ENCODE measurements at places on chromosomes 4 and X.

- DNase-seq: peak; percentile 63
These were observed 154.4 kb downstream of the SHROOM3 start for GRCh38 chr4:76589402-76589801.

- DNase-seq: peak; percentile 41
These were observed at the start of gene GRIA2 for GRCh38 chr4:157220371-157220881. GRIA2 (plus strand) TSS chr4:157220728; CDS start chr4:157221043, 315 bp downstream.

DNA sequence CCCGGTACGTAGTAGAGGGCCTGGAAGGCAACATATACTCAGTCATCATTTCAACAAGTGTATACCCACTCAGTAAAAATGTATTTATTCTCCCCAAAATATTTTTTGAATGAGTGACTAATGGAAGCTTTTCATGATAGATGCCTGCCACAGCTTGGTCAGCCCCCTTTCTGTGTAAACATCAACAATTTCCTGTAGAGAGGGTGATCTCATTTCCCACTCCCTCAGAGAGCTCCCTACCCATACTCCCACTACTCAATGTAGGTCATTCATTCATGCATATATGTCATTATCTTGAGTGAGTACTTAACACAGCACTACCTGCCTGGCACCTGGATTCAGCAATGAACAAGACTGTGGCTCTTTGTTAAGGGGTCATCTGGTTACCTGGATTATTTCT lies 81.9 kb downstream of the STK32B start:
- DNase-seq: no peak

DNA sequence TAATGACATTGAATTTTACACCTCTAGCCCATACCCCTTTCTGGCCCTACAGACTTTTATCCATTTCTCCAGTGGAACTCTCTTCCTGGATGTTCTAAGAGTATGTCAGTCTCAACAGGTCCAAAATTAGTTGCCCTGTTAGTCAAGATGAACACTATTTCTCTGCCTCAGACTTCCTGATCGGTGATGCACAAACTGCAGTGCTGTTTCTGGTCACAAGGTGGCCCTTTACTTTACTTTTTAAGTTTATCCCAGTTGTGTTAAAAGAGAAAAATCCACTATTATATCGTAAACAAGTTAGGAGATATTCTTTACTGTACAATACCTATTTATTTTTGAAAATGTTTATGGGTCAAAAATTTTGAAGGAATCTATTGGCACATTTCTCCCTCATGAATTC lies 13.1 kb downstream of the TCEAL7 start:
- peak; percentile 49 for DNase-seq

DNA sequence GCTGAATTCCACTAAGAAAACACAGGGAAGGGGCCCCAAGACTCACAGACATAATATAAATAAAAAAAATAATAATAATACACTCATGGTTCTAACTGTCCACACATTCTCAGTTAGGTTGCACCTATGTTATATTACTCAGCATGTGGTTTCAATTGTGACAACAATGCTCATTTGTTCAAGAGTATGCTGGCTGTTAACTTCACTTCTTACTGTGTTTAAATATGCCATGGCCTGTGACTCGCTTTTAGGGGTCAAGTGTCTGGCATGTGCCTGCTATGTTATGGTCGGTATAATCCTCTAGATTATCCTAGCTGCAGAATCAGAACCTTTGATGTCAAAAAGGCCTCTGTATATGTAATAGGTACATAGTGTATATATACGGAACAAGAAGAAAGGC lies 324.8 kb upstream of the INTU start:
- no peak for DNase-seq

DNA sequence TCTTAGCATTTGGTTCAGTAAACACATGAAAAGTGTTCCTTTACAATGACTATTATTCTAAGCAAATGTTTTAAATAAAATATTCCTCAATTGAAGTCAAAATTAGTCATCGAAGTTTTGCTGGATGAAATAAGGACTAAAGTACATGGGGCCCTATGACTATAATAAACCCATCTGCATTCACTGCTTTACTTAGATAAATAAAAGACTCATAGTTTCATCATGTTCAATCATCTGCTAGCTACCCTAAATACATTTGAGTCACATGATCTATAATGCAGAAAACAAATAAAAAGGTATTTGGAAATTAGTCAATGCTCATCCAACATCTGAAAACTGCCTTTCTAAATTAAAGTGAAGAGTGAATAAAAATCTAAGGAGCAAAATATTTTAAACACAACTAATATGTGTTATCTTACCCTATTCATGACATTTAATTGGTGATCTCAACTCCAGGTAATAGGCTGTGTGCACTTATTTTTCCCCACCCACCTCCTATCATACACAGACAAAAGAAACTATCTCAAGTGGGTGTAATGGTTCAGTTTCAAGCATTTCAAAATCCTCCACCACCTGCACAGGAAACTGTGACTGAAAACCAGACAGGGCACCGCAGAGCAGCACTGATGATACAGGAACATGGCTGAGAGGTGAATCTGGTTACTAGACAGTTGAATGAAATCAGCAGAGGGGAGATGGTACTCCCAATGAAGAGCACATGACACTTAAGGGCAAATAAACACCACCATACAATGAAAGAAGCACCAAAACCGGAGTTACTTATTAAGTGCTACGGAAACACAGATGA lies 78.6 kb downstream of the CAMK2D start:
- DNase-seq: peak; percentile 73

GRCh38 chrX:73913580-73913979 lies 350.6 kb downstream of the CHIC1 start:
- DNase-seq: peak; percentile 58

- DNase-seq: no peak
These were observed 104.6 kb downstream of the NBDY start for GRCh38 chrX:56833626-56834025.

DNA sequence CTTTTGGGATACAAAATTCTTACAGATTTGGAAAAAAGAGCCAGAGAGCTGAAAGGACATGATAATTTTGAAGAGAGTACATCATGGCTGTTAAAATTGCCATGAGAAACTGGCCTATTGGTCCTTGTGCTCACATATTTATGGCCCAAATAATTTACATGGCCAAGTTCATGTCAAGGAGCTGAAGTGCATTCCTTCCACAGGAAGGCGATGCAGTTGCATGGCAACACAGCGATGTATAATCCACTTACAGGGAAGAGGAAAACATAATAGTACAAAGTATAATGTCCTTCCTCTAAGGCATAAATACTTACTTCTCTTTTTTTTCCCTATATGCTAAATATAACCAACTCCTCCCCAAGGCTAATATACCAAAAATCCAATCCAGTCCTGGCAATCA lies 914.5 kb upstream of the AGA start:
- no peak for DNase-seq

DNA sequence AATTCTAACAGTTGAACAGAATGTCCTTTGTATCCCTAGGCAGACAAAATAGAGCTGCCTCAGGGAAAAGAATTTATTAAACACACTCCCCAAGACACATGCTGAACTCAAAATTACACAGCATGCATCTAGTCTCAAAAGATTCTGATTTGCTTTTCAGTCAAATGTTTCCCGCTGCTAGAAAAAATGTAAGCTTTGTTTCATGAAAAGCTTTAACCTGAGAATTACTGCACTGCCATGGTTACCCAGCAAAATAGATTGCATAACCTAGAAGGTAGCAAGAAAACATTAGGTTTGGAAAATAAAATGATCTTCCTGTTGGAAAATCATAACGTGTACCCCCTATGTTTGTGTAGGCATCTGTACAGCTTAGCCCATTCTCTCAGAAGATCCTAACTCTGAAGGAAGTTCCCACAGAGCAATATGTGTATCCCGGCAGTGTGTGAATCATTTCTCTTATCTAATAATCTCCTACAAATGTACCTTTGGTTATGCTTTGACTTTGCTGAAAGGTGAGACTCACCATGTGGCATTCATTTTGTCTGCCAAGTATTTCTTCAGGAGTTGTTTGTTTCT lies 646.9 kb downstream of the STPG2 start:
- DNase-seq: peak; percentile 1

GRCh38 chrX:153494541-153495361 lies at the start of gene BGN:
BGN (plus strand) TSS chrX:153494980; CDS start chrX:153504632, 9,652 bp downstream.
- peak; percentile 15 for DNase-seq

DNA sequence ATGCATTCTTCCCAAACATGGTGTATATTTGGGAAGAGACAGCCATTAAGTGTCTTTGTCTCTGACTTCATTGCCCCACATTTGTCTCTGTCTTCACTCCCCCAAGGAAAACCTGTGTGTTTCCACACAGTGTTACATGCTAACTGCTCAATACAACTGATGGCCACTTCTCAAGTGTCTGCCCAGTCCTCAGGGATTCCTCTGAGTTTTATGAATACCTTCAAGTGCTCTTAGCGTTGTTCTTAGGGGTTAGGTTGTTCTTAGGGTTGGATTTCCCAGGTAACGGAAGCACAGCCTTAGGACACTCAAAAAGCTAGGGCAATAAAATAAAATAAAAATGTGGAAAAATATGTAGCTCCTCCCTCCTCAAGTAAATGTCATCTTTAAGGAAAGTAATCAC lies 64.7 kb upstream of the PLAC8 start:
- DNase-seq: no peak

DNA sequence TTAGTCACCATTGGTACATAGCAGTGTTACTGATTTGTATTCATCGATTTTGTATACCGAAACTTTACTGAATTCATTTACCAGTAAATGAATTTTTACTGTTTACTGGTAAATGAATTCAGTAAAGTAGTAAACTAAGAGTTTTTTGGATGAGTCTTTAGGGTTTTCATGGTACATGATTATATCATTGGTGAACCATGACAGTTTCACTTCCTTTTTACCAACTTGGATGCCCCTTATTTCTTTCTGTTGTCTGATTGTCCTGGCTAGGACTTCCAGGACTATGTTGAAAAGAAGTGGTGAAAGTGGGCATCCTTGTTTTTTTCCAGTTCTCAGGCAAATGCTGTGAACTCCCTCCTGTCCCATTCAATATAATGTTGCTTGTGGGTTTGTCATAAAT lies 494.9 kb downstream of the GALNTL6 start:
- DNase-seq: no peak

DNA sequence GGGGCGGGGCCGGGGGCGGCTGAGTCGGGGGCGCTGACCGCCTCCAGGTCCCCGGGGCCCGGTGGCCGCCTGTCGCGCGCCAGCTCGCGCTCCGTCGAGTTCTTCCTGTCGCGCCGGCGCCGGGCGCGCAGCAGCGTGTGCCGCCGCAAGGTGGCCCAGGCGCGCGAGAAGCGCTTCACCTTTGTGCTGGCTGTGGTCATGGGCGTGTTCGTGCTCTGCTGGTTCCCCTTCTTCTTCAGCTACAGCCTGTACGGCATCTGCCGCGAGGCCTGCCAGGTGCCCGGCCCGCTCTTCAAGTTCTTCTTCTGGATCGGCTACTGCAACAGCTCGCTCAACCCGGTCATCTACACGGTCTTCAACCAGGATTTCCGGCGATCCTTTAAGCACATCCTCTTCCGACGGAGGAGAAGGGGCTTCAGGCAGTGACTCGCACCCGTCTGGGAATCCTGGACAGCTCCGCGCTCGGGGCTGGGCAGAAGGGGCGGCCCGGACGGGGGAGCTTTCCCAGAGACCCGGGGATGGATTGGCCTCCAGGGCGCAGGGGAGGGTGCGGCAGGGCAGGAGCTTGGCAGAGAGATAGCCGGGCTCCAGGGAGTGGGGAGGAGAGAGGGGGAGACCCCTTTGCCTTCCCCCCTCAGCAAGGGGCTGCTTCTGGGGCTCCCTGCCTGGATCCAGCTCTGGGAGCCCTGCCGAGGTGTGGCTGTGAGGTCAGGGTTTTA lies 1.5 kb downstream of the ADRA2C start:
- peak; percentile 24 for DNase-seq

DNA sequence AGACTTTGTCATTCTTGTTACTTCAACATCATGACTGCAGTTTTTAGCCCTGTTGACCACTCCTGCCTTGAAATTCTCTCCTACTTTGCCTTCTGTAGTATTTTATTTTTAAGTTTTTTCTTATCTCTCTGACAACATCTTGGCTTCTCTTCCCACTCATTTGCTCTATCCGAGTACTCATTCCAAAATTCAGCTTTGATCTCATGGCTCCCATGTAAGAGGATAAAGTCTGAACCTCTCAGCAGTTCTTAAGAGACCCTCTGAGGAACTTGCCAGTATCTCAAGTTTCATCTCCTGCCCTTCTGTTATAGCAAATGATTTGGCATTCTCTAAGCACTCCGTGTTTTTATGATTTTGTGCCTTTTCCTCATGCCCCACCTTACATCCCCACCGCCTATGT lies 67.7 kb downstream of the GALNT7 start:
- DNase-seq: no peak

DNA sequence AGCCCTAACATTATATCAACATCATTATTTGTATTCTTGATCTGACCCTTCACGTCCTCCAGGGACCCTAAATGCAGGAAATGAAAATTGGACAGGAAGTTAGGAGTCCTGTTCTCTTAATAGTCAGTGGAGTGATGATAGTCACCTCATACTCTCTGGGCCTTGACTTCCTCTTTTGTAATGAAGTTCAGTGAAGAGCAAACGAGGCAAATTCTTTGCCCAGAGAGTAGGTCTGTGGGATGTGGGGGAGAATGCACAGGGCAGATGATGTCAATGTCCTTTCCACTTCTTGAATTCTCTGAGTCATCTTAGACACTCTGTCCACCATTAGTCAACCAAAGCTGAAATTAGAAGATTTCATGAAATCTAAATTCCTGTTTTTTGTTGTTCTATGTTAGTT lies 17.1 kb upstream of the GPRIN3 start:
- DNase-seq: peak; percentile 66

DNA sequence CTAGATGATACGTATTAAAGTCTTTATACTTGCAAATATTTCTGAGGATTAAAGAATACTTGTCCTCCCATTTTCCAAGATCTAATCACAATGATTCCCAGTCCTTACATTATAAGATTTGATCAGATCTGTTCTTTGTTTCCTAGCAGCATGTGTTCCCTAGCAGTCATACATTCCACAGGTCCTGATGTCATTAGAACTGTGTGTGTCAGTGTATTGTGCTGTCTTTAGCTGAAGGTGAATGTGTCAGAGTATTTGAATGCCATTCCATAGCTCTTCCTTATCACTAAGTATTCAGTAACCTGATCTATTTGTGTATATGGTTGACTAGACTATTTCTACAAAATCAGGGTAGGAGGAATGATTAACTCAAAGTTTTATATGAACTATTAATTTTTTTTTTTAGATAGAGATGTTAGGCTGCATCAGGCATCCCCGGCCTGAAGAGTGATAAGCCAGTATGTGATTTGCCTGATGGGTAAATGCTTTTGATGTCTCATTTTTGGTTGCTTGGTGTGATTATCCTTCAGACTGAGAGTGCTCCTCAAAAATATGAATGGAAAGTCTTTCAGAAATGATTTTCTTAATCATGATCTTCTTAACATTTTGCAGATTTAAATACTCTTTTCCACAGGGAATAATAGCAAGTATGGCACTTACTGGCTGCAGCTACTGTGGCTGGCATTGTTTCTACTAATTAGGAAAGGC lies 4.4 kb downstream of the ADGRL3 start:
- DNase-seq: peak; percentile 63

DNA sequence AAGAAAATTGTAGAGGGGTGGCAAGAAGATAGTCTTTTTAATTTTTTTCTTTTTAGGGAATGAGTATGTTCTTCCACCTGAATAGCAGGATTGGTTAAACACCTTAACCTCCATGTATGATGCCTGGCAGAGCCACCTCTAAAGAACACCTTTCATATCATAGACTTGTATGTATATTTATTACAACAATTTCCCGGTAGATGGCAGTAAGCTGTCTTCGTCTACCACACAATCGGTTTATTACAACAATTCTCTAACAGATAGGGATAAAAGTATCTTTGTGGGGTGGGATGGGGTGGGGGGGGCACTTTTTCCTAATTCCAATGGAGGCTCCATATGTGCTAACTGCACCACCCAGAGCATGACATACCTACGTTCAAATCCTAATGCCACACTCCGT lies 255.5 kb downstream of the LDB2 start:
- no peak for DNase-seq

Measured in iris pigment epithelial cell (primary cell).